Tongue (tissue), 3 donors: ENCODE measurements at places on chromosomes 4 and X. TPM values are rescaled to one million over a fixed set of nuclear protein-coding genes. Genes with fewer than 3 reads are reported as not detected.
A peak's percentile ranks its signal among the peaks of the same experiment; 100 is the strongest.

DNA sequence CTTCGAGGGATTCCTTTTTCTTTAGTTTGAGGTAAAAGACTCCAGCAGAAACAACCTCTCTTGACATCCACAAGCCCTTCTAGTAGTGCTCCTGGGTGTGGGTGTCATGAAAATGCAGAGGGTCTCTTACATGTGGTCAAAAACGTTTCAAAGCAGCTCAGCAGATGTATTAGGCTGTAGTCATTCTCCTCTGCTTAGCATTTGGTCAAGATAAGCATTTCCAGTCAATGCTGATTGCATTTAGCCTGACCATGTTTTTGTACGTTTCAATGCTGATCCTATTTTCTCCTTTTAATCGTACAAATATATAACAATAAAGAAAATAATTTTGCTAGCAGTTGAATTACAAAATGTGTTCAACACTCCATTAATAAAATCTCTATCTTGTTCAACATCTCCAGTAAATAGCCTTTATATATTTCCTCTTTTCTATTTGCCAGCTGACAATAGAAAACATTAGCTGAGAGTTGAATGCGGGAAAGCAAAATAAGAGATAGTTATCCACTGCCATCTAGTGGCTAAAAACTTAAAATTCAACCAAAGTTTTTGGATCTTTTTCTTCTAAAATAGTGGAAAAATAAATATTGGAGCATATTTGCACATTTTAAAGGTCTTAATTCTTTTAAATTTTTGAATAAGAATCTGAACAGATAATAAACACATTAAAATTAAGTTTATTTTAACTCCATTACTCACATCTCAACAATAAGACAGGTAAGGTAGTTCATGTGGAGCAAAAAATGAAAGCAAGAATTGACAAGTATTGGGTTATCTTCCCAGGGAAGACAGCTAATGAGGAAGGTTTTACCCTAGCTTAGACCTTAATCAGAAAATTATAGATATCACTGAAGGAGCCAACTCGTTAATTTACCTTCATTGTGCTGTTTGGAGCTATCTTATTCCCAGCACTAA, 15.2 kb upstream of the PACRGL start:
- peak; percentile 39 for DNase-seq

DNA sequence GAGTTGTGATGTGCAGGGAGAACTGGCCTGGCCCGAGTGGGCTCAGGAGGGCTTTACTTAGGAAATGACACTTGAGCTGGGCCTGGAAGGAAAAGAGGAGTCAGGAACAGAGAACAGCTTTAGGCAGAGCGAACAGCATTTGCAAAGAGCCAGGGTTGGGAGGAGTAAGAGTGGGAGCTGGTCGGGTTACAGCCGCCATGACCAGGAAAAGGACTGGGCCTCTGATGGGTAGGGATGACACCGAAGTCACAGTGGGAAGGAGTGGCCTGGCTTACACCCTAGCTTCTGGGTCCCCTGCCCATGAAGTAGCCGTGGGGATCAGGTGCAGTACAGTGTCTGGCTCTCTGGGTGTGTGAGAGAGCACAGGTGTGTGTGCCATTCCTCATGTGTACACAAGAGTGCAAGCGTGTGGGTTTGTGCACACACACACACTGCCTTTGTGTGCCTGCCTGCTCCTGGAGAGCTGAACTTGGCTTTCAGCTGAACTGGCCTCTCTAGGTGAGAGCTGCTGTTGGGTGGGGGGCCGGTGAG, 31.6 kb downstream of the TRMT44 start:
- no peak for DNase-seq

NEIL3 gene
- 3.0 TPM for total RNA-seq

DNA sequence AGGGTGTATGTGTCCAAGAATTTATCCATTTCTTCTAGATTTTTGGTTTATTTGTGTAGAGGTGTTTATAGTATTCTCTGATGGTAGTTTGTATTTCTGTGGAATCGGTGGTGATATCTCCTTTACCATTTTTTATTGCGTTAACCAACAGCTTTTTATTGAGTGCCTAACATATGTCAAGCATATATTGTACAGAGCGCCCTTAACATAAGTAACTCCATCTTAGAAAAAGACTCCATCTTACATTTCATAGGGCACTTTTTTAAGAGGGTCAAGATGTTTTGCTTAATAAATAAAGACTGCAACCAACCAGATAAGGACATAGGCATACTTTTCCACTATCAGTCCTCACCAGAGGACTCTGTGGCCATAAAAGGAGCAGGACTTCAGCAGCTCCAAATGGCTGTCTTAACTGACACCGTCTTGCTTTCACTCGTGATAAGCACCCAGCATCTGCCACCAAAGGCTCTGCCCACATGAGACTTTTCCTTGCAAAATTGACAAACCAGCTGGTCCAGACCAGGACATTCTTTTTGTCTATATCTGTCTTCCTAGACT, 75.0 kb downstream of the HS6ST2 start:
- DNase-seq, result no peak

- no peak for DNase-seq
These were observed 26.2 kb downstream of the FBXW7 start for GRCh38 chr4:152509595-152510225.

TCEAL4 gene
- 43.1 TPM for total RNA-seq

SCML2 gene
- 5.5 TPM for total RNA-seq

- peak; percentile 7 for DNase-seq
These were observed 29.5 kb downstream of the TMPRSS11A start for GRCh38 chr4:67933755-67934154.

- no peak for DNase-seq
These were observed 15.7 kb downstream of the TIGD4 start for GRCh38 chr4:152763796-152764195.

TMEM47 gene
- 108 TPM for total RNA-seq

TIGD4 gene
- 4.8 TPM for total RNA-seq

SORBS2 gene
- total RNA-seq, result 49.2 TPM

NPY2R gene
- 0.41 TPM for total RNA-seq
